ENCODE measurements at places on chromosomes 4 and X. TPM values are rescaled to one million over a fixed set of nuclear protein-coding genes. Genes with fewer than 3 reads are reported as not detected.

The NWD2 gene
- total RNA-seq = under 0.01 TPM

The VCX3B gene
- total RNA-seq = not detected

The USP17L13 gene
- not detected for total RNA-seq

The MAP3K15 gene
- total RNA-seq = under 0.01 TPM

The ARAF gene
- 16.5 TPM for total RNA-seq

The TEX13D gene
- not detected for total RNA-seq

The PDCL2 gene
- not detected for total RNA-seq

The CSAG3 gene
- not detected for total RNA-seq

The ZMAT1 gene
- total RNA-seq = 0.11 TPM

Measured in placental epithelial cell (primary cell).